Cerebellar nuclear complex (tissue), 1 donor: ENCODE measurements at places on chromosomes 3 and 15.

DNA sequence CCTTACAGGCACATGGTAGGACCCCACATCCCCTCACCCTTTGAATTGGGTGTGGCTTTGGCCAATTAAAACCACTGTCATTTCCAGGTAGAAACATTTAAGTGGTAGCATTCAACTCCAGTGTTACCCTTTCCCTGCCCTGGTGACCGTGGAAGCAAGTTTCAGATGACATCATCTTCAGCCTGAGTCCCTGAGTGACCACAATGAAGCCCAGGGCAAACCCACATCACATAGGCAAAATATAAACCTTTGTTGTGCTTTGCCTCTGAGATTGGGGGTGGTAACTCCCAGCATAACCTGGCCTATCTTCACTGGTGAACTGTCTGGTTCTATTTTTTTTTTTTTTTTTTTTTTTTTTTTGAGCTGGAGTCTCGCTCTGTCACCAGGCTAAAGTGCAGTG lies 404.0 kb upstream of the WNT5A start:
- no peak for DNase-seq

DNA sequence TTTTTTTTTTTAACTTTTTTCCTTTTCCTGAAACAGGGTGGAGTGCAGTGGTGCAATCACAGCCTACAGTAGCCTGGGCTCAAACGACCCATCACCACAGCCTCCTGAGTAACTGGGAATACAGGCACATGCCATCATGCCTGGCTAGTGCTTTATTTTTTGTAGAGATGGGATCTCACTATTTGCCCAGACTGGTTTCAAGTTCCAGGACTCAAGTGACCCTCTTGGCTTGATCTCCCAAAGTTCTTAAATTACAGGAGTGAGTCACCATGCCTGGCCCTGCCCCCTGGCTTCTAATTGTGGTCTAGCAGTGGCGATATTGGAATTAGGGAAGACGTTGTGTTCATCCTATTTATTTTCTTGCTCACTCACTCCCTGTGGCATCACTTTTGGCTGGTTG lies 1138.4 kb downstream of the SI start:
- DNase-seq = no peak

- DNase-seq = no peak
These were observed 20.9 kb downstream of the PIK3R4 start for GRCh38 chr3:130725746-130726145.

GRCh38 chr15:94509259-94509658 lies 277.9 kb downstream of the MCTP2 start:
- no peak for DNase-seq

DNA sequence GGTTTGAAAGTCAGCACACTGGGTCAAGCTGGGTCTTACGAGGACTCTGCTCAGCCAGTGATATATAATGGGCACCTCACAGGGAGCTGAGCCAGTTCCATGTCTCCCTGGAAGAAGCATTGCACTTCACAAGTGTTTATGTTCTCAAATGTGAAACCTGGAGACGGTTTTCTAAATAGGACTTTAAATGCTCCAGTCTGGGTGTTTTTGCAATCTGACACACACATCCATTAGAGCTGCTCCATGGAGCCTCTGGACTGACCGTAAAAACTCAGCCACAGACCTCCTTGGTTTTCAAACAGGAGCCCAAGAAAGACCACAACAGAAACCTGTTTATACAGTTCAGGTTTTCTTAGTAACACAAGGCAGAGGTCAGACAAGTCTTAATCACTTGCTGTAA lies 201.3 kb upstream of the LRIG1 start:
- no peak for DNase-seq

DNA sequence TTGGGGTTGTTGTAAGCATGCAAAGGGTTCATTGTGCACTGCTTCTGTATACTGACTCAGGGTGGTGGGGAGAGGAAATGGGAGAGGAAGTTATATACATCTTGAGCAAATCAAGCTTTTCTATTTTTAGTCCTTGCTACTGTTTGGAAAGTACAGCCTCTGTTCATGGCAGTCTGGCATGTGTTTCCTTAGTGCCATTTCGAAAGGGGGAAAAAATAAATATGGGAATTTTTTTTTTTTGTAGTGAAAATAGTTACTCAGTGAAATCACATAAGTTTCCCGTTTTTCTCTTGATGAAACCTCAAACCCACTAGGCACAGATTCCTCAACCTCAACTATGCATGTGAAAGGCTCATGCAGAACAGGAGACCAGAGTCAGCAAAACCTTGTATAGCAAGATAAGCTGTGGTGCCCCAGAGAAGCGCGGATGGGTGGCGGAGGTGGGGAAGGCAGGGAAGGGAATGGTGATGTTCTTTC lies 353.3 kb downstream of the LPP start:
- no peak for DNase-seq

DNA sequence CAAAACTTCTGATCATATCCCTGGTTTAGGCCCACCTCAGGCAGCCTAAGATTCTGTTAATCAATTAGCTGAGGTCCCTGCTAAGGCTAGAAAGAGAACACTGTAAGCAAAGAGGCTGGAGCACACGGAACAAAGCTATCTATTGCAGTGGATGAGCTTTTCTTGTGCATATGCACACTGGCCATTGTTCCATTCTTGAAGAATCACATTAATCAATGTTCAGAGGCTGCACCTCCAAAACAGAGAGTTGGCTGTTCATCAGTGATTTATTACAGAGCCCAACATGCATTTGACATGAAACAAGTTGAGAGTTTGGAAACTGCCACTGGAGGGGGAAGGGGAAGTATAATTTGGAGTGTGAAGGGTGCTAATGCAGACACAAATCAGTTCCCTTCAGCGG lies 873.0 kb downstream of the ROBO1 start:
- no peak for DNase-seq

- DNase-seq = no peak
These were observed 39.1 kb downstream of the IDH2 start for GRCh38 chr15:90062973-90063769.

- no peak for DNase-seq
These were observed 133.3 kb downstream of the TNIK start for GRCh38 chr3:171326717-171327440.

- DNase-seq = no peak
These were observed 64.4 kb upstream of the PRICKLE2 start for GRCh38 chr3:64289622-64290021.

- no peak for DNase-seq
These were observed 8.5 kb downstream of the ITPKA start for GRCh38 chr15:41501931-41502794.

- DNase-seq = no peak
These were observed 1.4 kb upstream of the KBTBD8 start for GRCh38 chr3:66996696-66997095.

GRCh38 chr15:73982222-73982962 lies 9.7 kb downstream of the STOML1 start:
- no peak for DNase-seq

DNA sequence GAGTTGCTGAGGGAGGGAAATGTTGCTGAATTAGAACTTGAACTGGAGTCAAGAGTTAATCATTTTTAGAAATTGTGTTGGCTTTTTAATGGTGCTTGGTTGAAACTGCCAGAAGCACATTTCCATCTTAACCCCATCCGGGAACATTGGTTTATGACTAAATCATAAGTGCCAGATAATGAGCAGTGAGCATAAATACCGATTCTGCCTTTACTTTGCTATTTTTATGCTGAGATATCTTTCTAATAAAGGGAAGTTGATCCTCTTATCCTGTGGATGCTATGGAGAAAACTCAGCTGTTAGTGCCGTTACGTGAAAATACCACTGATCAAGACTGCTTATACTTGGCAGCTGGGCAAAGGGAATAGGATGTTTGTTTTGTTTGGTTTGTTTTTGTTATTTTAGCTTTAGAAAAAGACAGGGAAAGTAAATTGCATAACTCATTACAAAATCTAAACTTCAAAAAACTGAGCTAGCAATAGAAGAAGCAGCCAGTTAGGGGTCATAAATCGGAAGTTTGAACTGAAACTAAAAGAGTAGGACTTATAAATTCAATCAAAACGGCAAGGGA lies 813.1 kb downstream of the NAALADL2 start:
- DNase-seq = no peak

DNA sequence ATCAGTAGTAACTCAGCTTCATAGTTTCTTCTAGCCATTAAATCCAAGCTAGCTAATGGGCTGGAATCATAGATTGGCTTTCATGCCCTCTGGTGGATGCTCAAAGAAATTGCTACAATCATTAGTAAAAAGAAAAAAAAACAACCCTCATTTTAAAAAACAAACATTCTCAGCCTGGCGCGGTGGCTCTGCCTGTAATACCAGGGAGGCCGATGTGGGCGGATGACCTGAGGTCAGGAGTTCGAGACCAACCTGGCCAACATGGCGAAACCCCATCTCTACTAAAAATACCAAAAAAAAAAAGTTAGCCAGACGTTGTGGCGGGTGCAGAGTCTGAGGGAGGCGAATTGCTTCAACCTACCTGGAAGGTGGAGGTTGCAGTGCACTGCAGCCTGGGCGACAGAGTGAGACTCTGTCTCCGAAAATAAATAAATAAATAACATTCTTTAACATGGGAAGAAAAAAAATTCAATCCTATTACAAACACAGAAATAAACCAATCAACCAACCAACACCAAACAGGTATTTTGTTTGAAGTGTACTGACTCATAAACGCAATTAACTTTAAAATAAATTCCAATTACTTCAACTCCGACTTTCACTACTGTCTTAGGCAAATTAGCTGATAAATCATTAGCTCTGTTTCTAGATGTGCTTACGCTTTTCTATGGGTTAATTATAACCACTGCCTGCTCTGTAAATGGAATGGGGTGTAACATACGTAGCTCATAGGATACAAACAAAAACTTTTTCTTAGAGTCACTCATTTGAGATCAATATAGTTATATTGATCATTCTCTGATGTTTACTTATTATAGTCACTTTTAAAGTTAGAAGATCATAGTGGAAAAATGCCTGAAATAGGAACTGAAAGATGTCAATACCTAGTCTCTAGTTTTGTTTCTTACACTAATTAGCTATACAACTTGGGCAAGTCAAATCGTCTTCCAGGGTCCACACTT lies 24.9 kb downstream of the TMEM207 start:
- DNase-seq = no peak
